ENCODE measurements at places on chromosomes 1 and 21.

DNA sequence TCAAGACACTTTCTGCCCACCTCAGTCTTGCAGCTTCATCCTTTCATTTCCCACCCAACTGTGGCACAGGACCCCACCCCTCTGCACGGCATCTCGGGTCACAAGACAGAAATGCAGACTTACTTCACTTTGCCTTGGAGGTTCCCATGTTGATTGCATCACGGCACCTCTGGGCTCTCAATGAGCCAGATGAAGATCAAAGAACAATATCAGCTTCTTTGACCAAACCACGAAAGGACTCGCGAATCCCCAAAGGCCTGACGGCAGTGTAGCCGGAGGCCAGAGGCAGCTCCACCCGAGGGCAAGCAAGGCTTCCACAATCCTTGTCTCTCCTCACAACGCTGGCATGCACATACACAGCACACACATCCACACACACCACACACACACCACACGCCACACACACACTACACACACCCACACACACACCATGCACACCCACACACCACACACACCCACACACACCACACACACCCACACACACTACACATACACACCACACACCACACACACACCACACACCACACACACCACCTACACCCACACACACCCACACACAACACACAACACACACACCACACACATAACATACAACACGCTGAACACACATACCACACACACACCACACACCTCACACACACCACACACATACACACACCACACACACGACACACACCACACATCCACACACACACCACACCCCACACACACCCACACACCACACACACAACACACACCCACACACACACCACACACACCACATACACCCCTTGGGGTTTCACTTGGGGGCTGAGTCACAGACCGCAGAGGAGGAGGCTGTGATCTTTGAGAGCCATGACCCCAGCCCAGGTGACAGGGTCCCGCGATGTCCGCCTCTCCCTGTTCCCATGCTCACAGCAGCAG lies 35.8 kb downstream of the UBASH3A start:
- DNase-seq: no peak

DNA sequence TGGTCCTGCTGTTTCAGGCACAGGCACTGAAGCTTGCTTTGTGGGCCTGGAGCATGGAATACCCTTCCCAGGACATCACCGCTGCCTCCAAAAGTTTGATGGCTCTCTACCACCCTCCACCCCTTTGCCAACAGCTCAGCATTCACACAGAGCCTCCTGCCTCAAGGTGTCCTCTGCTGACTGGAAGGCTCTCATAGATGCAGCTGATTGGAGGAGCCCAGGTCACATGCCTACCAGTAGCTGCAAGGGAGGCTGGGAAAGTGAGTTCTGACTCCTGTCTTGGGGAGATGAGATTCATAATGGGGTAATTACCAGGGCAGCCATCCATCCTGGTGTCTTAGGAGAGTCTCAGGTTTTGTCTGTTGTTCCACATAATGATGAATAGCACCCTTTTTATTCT lies 124.8 kb upstream of the GRIK3 start:
- no peak for DNase-seq

- no peak for DNase-seq
These were observed 2.0 kb downstream of the AK5 start for GRCh38 chr1:77283701-77284425.

- DNase-seq: no peak
These were observed 750 bp upstream of the PTGFRN start for GRCh38 chr1:116908820-116909511.

DNA sequence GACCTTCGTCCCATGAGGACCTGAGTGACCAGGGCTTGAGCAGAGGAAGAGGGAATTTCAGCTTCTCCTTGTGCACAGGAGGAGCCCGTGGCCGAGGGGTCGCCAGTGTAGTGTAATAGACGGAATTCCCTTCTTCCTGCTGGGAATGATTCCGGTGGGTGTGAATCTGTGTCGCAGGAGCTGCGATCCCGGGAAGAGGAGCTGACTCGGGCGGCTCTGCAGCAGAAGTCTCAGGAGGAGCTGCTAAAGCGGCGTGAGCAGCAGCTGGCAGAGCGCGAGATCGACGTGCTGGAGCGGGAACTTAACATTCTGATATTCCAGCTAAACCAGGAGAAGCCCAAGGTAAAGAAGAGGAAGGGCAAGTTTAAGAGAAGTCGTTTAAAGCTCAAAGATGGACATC lies 34.4 kb downstream of the MAP3K21 start:
- DNase-seq: no peak

GRCh38 chr1:119943216-119943615 lies 46.9 kb upstream of the ADAM30 start:
- DNase-seq: no peak

GRCh38 chr1:52769346-52770033 lies 43.2 kb downstream of the ZYG11B start:
- no peak for DNase-seq

DNA sequence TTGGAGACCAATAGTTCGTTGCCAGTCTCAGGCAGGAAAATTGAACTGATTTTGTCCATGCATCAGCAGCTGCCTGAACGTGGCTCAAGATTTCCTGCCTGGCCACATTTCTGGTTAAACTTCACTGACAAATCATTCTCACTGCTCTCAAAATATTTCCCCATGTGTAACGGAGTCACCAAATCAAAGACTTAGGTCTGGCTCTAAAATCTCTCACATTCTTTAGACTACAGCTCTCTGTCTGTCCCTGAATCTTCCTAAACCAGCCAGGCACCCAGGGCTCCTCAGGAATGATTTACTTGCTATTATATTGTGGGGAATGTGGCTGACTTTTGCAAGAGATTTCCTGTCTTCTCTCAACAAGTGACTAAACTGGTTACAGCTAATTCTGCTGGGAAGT lies 49.2 kb upstream of the GJA8 start:
- no peak for DNase-seq

GRCh38 chr1:245188403-245188802 lies 33.6 kb downstream of the KIF26B start:
- no peak for DNase-seq

DNA sequence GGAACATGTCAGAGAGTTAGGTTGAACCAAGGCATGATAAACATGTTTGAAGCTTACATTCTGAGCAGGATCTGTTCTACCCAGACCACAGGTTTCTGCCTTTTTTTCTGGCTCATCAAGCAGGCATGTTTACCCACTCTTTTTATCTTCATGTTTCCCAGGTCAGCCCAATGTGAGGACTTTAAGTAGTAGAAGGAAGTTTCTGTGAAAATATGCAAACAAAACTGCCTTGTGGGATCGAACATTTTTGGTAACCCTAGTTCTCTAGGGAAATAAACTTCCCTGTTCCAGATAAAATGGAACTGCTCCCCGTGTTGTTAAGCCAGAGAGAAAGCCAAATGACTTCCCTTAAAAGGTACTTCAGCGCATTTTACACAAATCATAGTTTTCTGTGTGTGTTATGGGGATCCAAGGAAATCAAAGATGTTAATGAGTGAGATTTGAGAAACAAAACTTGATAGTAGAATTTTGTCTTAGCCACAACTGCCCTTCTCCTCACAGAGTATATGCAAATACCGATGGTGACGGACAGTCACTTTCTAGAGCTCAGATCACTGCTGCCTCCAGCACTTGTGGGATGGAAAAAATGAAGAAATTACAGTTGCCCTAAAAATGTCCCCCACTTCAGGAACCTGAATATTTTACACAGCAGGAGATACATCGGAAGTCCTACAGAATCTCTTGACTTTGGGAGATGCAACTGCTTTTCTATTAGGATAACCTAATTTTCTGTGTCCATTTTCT lies 765 bp upstream of the HIPK1 start:
- DNase-seq: no peak

DNA sequence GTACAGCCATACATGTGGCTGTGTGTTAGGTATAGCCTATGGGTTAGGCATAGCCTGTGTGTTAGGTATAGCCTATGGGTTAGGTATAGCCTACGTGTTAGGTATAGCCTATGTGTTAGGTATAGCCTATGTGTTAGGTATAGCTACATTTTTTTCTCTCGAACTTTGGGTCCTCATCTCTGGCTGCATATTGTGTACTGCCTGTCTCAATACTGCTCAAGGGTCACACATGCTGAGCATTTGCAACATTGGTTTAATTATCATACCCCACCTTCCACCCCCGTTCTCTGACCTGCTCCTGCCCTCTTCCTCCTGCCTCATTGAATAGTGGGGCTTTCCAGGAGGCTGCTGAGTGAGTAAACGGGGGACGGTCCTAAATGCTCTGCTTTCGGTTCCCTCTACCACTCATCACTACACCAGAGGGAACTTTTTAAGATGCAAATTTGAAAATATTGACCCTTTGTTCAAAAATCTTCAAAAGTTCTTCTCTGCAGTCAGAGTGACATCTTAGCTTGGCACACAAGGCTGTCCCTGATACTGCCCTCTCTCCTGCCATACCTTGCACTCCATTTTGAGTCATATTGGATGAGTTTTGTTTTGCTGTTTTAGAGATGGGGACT lies 17.8 kb downstream of the OR2B11 start:
- DNase-seq: peak; percentile 78

DNA sequence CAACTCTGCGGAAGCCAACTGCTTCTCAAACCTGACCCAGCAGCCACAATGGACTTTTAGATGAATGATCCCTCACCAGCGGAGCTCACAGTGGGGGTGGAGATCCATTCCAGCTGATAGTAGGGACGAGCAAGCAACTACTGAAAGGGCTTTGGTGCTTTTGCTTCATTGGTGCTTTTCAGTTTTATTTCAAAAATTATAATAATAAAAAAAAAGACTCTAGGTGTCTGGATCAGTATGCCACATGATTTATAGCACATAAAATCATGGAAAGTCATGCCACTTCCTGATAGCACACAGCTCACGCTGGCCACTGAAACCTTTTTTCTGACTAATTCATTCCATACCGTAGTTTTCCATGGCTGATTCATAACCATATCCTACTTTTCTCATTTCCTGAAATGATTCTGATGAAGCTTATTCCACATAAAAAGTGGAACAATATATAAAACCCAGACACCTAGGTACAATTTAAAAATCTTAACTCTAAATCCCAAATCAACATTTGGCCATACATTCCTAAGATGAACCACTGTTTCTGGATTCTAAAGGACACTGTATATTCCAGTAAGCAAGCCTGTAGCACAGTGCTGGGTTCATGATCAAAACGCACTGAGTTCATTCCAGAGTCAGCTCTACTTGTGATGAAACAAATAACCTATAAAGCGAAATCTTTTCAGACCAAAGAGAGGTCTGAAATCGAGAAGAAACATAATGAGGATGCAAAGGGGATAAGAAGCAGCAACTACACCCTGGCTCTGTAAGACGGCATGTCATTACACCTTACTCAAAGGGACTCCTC lies 41.3 kb upstream of the KCNE1 start:
- DNase-seq: no peak

- no peak for DNase-seq
These were observed 57.7 kb downstream of the ZC3H11B start for GRCh38 chr1:219555031-219555692.

DNA sequence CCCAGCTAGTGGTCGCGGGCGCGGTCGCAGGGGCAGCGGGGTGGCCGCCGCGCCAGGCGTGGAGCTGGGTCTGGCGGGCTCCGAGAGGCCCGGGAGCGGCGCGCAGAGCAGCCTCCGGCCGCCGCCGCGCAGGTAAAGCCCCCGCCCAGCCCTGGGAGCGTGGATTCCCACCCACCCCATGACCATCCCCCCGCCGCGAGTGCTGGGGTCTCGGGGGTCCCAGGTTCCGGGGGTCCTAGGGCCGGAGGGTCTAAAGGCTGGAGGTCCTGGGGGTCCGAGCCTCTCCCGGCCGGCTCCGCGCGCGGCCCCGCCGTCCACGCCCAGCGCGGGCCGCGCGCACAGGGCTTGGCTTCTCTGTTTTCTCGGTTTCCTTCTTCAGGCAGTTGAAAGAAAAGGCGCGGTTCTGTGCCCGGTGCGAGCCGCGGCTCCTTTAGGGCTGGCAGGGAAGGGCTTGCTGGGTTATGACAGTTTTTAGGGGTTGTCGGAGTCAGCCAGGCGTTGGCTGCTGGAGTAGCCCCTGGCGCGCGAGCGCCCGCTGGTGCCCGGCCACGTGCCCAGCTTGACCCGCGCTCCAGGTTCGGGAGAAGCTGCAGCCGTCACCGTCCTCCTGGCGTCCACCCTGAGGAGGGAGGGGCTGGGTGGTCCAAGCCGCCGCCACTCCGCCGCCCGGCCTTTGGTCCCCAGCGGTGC lies 359 bp downstream of the LRRC3 start:
- DNase-seq: peak; percentile 50

GRCh38 chr1:213380865-213381264 lies 329.8 kb downstream of the RPS6KC1 start:
- no peak for DNase-seq

DNA sequence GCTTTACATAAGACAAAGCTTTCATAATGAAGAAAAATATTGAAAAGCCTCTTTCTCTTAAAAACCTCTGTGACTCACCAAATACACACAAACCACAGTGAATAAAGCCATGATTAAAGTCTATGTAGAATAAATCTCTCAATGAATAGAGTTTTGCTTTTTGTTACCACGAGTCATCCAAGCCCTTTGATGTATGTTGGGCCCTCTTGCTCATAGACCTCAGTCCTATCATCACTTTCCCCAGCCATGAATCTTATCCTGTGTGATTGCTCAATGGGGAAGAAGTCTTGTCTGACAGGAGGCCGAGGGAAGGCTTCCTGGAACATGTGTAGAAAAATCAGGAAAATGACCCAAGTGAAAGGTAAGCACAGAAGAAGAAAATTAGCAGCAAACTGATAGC lies 60.8 kb downstream of the NGF start:
- no peak for DNase-seq

- no peak for DNase-seq
These were observed 65.7 kb upstream of the JUN start for GRCh38 chr1:58849551-58849950.

DNA sequence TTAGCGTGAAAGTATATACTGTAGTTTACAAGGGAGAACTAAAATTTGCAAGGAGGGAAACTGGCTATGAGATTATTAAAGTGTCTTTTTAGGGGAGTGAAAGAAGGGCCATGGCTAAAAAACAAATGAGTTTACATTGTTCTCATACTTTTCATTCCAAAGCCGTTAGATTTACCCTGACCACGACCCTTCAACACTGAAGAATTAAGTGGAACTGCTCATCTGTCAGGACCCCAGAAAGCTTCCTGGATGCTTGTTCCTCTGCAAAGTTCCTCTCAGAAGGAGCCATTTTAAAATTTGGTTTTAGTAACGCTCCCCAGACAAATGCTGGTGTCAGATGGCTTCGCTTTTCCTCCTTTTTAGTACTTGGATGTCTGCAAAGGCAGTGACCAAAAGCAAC lies 82.7 kb upstream of the ZBTB18 start:
- no peak for DNase-seq

DNA sequence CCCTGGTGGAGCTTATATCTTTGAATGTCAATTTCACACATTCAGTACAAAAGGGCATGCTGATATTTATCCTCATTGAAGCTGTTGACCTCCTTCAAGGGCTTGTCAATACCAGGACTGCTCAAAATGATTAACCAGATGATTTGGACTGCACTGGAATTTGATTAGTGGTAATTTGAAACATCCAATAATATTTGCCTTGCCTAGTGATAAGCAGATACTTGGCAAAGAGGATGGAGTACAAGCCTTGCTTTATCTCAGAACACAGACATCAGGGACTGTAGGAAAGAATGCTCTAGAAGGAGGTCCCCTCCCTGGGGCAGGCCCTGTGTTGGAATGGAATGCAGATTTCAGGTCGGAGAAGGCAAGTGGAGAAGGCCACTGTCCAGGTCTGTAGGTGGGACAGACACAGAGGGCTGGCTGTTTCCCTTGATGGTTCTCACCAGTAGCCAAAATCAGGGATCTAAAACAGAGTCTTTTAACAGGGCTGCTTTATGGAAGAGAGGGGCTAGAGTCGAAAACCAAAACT lies 64.8 kb upstream of the ZNF648 start:
- DNase-seq: no peak

GRCh38 chr1:79617777-79618176 lies 611.2 kb upstream of the ADGRL4 start:
- DNase-seq: no peak

- no peak for DNase-seq
These were observed 31.6 kb downstream of the PTP4A2 start for GRCh38 chr1:31906557-31906956.

Measured in GM06990 (cell line).